ENCODE measurements at places on chromosomes 11 and 22.

- no peak for DNase-seq
Observed at GRCh38 chr11:66970807-66971442, 4.2 kb upstream of the C11orf86 start.

- peak; percentile 18 for DNase-seq
Observed at GRCh38 chr22:29867260-29867659, 15.7 kb upstream of the MTMR3 start.

DNA sequence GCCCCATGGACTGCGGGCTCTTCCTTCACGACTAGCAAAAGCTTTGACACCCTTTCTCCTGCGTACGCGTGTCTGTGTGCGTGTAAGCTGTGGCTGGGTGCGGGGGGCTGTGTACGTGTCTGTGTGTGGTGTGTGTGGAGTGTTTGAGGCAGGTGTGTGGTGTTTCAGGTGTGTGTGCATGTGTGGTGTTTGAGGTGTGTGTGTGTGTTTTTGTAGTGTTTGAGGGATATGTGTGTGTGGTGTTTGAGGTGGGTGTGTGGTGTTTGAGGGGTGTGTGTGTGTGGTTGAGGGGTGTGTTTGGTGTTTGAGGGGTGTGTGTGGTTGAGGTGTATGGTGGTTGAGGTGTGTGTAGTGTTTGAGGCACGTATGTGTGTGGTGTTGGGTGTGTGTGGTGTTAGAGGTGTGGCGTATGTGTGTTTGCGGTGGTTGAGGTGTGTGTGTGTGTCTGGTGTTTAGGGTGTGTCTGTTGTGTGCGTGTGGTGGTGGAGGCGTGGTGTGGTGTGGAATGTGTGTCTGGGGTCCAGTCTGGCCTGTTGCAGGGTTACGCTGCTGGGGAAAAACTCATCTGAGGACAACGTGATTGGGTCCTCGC is 687 bp upstream of the ARSA start:
- DNase-seq: peak; percentile 85

- DNase-seq: peak; percentile 47
Observed at GRCh38 chr22:47686594-47687345, 924.3 kb downstream of the TBC1D22A start.

- DNase-seq: no peak
Observed at GRCh38 chr11:61046833-61047232, 55.5 kb upstream of the CD5 start.

DNA sequence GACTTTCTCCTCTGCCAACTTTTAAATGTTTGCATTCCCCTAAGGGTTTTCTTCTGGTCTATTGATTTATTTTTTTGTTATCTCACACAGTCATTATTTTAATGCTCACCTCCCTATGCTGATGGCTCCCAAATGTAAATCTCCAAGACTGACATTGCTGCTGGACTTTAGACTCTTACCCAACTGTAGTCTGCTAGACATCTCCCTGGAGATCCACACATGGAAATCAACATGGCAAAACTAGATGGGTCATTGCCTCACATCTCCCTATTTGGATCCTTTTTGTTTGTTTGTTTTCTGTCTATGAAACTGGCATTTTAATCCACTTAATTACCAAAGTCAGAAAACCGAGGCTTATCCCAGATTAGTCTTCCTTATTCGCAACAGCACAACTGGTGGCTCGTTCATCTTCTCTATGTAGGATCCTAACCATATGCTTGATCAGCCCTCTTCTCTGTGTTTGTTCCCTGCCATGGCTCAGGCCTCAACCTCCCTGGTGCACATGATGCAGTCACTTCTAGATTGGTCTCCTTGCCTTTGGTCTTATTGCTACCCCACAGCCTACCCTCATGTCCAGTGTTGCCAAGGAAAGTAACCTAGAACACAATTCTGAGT is 37.3 kb downstream of the SC5D start:
- DNase-seq: no peak

GRCh38 chr22:26079009-26079408 is 90.3 kb upstream of the SEZ6L start:
- DNase-seq: no peak

GRCh38 chr11:129967996-129968395 is 34.6 kb downstream of the PRDM10 start:
- DNase-seq: no peak

DNA sequence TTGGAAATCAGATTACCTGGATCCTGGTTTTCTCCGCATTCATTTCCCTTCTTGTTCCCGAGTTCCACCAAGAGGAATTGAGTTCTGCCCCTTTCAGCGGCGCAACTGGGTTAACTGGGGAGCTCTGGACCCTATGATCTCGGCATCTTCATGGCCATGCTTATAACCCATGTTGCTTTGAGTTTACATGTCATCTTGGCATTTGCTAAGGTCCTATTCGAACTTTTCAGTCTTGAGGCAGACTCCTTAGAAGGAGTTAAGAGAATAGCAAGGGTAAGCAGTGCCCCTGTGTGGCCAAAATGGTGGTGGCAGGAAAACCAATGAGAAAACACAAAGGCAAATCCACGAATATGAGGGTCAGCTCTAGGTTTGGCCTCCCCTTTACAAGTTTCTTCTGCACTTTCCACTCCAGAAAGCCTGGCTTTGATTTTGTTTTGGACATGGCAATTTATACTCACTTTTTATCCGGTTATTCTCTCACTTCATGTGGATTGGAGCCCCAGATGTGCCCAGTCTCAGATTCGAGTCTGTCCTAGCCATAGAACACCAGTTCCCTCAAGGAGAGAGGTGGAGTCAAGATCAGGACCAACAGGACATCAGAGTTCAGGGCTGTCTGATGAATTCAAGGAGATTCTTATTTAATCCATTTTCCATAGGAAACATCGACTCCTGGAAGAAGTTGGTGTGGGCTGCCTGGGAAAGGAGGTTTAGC is 55.3 kb upstream of the FBXO3 start:
- DNase-seq: no peak

DNA sequence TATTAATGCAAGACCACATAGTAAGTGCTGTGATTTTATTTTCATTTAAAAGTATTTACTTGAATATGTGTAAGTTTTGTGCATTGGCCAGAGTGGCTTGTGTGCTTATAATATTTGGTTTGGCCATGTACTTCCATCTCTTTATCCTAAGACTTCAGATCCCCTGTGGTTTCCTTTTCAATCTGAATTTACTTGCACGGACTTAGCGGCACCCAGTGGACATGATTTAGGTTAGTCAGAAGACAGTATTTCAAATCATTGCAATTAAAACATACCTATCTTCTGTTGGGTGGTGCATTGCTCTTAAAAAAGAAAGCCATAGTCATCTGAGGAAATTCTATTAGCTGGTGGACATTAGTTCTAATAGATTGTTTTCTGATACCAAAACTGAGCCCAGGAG is 30.7 kb downstream of the PIWIL4 start:
- no peak for DNase-seq

- DNase-seq: no peak
Observed at GRCh38 chr11:35971841-35972422, 28.1 kb downstream of the LDLRAD3 start.

DNA sequence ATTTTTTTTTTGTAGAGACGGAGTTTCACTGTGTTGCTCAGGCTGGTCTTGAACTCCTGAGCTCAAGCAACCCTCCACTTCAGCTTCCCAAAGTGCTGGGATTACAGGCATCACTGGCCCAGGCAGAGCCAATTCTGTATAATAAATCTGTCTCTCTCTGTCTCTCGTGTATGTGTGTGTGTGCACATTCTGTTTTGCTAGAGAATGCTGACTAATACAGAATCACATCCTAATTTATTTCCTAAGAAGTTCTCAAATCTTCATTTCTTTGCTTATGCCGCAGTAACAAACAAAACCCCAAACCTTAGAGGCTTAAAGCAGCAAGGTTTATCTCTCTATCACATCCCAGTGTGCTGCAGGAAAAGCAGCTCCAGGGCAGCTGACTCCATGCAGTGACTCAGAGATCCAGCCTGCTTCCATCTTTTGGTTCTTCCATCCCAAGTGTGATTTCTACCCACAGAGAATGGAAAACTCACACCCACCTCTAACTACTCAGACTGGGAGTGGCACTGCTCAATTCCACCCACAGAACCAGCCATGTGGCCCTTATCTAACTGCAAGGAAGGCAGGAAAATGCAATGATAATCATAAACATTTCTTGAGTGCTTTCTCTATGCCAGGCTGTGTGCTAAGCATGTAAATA is 35.1 kb upstream of the LRRC10B start:
- DNase-seq: no peak

- DNase-seq: no peak
Observed at GRCh38 chr22:25817092-25817943, 75.3 kb downstream of the MYO18B start.

DNA sequence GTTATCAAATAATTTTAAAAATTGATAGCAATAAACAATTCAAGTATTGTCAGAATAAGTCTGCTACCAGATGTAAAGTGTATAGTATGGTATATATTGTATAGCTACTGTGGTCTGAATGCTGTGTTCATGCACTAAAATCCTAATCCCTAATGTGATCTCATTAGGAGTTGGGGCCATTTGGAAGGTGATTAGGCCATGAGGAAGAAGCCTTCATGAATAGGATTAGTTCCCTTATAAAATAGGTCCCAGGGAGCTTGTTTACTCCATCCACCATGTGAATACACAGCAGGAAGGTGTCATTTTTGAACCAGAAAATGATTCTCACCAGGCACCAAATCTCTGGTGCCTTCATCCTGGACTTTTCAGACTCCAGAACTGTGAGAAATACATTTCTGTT is 363.0 kb upstream of the CNTN5 start:
- no peak for DNase-seq

DNA sequence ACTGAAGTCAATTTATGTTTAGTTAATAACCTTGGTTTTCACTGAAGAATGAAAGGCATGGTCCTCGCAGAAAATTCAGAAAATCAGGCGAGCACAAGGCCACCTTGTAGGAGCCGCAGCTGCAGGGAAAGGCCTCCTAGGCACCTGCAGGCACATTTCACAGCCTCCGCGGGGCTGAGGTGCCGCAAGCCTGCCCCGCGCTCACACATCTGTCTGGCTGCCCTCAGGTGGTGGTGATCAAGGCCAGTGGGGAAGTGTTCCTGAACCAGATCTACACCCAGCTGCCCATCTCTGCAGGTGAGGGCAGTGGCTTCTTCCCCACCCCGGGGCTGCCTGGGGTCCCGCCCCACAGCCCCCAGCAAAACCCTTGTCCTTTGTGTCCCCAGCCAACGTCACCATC is 10.5 kb downstream of the MUC5AC start:
- DNase-seq: no peak

- DNase-seq: no peak
Observed at GRCh38 chr11:60777572-60777971, 7.6 kb upstream of the MS4A10 start.

DNA sequence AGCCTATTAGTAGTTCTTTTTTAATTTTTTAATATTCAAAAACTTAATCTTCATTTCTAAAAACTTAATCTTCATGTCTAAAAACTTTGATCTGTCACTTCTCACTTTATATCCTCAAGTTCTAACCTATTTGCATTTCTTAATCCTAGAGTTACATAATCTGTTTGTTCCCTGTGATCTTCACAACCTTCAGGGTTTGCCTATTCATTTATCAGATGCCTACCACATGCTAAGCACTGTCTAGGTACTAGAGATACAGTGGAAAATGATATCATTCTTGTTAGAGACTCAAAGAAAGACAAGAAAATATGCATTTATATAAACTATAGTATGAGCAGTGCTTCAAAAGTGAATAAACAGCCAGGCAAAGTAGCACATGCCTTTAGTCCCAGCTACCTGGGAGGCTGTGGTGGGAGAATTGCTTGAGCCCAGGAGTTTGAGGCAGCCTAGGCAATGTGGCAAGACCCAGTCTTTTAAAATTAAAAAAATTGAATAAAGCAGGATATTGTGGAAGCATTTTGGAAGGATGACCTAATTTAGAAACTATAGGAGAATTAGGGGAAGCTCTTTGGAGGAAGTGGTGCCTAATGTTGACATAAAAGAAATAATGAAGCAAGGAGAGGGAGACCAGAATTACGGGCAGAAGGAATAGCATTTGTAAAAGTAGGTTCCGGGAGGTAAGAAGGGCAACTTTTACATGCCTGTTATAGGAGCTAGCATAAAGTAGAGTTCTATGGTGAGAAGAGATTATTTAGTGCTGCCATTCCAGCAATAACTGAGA is 54.4 kb upstream of the GRK2 start:
- DNase-seq: no peak

DNA sequence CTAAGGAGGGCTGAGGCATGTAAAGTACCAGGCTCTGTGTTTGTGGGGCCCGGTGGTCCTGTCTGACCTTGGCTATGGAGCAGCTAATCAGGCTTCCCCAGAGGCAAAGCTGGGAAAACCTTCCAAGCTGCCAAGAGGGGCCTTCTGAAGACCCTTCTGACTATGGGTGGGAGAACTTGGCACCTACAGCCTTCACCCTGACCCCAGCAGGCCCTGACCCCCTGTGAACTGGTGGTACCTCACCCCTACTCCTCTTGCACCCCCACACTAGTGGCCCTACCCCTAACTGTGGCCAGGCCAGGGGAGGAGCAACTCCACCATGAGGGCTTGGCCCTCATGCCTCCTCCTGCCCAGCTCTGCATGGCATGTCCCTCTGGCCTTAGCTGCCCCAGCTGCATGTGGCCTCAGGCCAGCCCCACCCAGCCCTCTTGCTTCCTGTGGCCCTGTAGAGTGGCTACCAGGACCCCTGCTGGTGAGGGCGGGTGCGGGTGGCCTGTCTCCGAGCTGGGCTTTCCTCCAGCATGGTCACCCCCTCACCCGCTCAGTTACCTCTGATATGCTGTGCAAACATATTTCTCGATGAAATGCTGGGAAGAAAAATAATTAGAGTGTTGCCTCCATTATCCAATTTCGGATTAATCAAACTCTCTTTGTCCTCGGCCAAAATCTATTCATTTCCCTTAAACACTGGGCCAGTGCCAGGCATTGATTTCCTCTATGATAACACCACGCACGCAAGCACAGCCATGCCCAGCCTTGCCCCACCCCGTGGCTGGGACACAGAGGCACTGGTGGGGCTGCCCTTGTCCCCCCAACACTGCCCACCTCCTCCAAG is 7.5 kb downstream of the GNAZ start:
- no peak for DNase-seq

- no peak for DNase-seq
Observed at GRCh38 chr11:67484847-67485311, 2.1 kb downstream of the AIP start.

DNA sequence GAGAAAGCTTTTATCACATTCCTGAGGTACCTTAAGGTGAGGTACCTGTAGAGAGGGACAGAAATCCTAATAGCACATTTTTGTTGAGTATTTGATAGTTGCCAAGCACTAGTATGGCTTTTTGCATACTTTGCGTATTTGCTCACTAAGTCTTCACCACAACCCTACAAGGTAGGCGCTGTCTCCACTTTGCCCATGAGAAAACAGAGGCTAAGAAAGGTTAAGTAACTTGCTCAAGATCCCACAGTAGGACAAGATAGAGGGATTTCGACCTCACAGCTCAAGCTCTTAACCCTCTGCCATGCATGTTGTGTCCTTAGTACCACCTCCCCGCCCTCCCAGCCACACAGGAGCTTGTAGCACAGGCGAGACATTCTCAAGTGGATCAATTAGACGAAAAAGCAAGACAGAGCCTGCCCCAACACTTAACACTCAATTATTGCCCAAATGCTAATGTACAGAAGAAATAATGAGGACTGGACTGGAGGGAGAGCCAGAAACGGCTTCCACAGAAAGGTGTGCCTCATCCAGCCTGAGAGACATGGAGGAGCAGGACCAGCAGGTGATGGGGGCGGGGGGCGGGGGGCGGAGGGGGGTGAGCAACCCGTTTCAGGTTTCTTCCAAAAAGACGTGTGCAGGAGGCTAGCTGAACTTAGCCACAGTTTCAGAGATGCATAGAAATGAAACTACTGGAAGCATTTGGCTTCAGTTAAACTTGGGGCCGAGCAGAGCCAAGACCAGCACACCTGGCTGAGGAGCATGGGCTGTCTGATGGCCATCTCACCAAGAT is 26.7 kb upstream of the CD44 start:
- no peak for DNase-seq

Measured in vagina (tissue), 2 donors.